ENCODE measurements at places on chromosomes 6 and 20. TPM values are rescaled to one million over a fixed set of nuclear protein-coding genes. Genes with fewer than 3 reads are reported as not detected.

DNA sequence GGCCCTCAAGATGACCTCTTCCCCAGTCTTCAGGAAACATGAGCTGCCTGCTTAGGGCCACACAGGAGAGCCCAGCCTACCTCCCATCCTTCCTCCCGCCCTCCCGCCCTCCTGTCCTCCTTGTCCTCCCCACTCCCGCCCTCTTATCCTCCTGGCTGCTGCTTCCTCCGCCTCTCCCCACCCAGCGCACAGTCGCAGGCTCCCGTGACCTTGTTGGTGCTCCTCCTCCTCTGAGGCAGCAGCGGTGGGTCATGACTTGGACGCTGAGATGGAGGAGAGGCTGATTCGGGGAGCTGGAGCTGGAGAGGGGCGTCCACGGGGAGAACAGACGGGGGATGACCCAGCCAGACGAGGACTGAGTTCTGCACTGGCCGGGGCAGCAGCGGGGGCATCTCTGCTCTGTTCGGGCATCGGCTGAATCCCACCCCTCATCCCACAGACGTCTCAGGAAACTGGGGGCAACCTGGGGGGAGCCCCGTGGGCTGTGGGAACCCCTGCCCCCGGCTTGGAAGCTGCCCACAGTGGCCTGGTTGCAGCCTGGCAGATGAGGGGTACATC lies 32.4 kb downstream of the CHRNA4 start:
- DNase-seq: no peak

DNA sequence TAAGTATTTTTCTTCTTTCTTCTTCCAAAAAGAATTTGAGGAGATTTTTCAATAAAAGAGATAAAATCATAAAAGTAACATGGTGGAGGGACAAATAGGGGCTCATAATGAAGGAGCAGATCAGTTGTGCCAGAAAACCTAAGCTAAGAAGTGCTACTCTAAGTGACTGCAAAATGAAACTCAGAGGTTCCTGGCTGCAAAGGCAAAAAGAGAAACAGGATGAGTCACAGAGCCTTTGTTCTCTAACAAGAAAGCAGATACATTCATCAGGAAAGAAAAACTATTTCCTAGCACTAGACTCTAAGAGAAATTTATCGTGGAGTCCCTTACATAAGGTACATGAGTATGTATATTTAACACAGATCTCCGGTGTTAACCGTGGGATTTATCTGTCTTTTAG lies 49.8 kb downstream of the TSHZ2 start:
- DNase-seq: no peak

GRCh38 chr20:1824834-1825233 lies 70.4 kb upstream of the SIRPA start:
- no peak for DNase-seq

Gene WFDC5
- not detected for total RNA-seq

- DNase-seq: no peak
These were observed 152.4 kb upstream of the SNX9 start for GRCh38 chr6:157670466-157671186.

Gene GPX6
- not detected for total RNA-seq

GRCh38 chr20:25187220-25187619 lies 8.3 kb upstream of the ENTPD6 start:
- no peak for DNase-seq

DNA sequence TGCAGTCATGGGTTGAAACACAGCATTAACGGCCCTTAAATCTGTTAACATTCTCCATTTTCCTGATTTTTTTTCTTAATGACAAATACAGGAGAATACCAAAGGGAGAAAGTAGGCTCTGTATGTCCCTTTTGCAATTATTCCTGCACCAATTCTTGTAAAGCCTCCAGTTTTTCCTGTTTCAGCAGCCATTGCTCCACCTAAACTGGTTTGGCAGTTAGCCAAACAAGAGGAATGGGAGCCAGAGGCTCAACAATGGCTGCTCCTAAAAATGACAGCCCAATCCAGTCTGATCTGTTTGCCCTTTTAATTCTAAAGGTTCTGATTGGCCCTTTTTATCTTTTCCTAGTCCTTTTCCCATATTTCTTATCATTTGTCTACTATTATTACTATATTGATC lies 284.2 kb upstream of the SGK1 start:
- DNase-seq: no peak

DNA sequence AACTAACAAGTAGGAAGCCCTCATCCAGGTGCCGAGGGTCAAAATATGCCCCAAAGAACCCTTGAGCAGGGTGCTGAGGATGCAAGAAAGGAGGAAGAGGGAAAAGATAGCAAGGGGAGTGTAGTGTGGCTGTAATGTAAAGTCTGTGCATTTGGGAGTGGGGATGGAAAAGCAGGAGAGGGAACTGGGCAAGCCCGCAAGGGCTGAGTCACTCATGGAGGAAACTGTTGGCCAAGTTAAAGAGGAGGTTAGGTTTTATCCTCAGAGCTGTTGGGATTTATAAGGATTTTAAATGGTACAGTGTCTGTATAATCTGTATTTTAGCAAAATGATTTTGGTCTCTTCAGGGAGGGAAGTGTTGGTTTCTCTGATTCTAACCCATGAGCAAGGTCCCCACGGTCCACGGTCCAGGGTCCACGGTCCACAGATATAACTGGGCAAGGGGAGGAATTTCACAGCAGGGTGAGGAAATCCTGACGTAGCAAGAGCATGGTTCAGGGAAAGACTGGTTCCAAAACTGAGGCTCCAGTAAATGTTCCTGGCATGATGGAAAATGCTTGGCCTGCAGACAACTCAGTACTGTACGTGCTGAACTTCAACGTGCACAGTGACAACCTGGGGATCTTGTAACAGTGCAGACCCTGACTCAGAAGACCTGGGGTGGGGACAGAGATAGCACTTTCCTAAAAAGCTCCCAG lies 759.8 kb downstream of the PTPRT start:
- no peak for DNase-seq

Gene DEFB124
- total RNA-seq: not detected

Gene PRR18
- total RNA-seq: 0.54 TPM

- no peak for DNase-seq
These were observed 149.7 kb downstream of the KIF16B start for GRCh38 chr20:16423311-16424212.

DNA sequence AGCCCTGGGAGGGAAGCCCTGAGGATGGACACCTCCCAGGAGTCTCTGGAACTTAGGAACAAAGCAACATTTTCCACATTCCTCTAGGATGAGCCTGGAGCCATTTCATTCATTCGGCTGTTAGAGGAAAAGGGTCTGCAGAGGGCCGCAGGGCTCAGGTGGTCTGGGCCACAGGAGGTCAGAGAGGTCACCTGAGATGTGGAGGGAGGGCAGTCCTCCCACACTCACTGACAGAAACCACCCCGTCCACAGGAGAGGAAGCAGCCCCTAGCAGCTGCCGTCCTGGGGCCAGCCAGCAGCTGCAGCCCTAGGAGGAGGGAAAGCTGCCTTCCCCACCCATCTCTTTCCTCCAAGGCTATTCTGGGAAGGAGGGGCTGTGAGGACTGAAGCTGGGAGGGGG lies 207.0 kb downstream of the CDC5L start:
- DNase-seq: no peak

- DNase-seq: no peak
These were observed 556 bp upstream of the MROH8 start for GRCh38 chr20:37179683-37180524.

GRCh38 chr6:130908188-130908587 lies 81.0 kb downstream of the SMLR1 start:
- no peak for DNase-seq

GRCh38 chr6:15824811-15825210 lies 162.0 kb upstream of the DTNBP1 start:
- DNase-seq: no peak

- DNase-seq: no peak
These were observed 298.2 kb upstream of the MARCKS start for GRCh38 chr6:113558966-113559365.

DNA sequence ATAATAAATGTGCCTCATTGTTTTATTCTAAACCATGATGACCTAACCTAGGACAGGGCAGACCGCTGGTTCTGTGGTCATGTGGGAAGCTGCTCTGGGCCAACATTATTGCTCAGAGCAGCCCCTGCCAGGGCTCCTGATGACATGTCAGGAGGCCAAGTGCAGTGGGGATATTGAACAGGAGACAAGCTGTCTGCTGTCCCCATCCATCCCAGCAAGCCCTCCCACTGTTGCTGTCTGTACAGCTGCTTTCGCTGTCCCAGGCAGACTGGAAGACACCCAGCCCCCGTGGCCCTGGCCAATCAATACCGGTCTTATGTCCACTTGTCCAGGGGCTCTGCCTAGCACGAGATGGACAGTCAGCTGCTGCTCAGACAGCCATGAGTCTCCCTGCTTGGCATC lies 43.2 kb upstream of the FNDC1 start:
- no peak for DNase-seq

DNA sequence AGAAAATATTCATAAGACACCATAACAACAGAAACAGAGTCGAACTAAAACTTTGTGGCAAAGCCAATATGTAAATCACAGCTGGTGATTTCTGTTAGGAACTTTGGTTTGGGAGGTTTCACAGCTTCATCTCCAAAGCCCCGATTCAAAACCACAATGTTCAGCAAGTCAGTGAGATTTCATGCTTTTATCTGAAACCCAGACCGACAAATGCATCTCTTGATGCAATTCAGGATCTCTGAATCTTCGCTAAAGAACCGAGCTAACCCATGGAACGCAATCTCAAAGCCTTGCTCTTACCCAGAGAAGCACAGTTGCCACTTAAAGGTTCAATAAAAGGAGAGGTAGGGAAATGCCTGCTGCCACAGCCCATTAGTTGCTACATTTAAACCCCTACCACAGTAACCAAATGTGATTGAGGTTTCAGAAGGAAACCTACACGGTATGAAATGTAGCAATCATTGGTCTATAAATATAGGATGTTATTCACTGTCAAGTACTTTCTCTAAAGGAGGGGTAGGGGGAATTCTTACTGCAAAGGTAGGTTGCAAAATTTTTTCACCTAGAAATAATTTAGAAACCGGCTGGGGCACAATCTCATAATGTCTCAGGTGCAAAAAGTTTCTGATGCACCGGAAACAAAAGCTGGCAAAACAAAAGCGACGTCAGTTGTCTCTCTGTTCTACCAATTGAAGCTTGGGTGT lies 381.0 kb upstream of the ARID1B start:
- DNase-seq: no peak

DNA sequence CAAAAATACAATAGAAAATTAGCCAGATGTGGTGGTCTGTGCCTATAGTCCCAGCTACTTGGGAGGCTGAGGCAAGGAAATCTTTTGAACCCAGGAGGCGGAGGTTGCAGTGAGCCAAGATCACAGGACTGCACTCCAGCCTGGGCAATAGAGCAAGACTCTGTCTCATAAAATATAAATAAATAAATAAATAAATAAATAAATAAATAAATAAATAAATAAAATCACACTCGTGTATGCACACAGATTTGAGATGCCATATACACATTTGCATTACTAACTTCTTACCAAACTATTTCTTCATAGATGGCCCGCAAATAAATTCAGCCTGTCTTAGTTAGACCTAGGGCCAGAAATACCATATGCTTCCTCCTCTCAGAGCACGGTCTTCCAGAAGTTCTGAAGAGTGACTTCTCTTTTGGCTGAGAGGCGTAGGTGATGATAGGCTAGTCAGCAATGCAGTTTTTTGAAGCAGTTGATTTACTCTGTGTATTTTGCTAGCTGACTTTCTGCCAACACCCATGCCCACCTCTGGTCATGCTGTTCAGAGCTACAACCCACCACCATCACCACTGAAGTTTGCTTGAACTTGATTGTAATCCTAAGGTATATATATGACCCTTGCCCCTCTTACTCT lies 150.1 kb downstream of the SASH1 start:
- no peak for DNase-seq
